ENCODE measurements at places on chromosomes 11 and 22.

DNA sequence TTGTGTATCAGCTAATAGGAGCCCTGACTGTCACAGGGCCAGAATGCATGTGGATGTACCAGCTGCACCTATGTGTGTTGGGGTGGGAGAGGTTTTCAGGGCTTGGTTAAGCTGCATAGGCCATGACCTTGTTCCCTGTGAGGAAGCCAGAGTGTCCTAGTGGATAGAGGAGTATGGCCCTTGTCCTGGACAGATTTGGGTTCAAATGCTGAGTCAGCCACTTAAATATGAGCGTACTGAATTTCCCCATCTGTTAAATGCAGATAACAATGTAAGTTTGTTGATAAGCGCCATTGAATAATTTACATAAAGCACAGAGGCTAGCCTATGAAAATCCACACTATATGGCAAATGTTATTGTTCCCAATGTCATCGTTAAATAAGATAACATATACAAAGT is 74.4 kb downstream of the PANX1 start:
- DNase-seq, result no peak

GRCh38 chr11:10982704-10983510 is 125.1 kb upstream of the ZBED5 start:
- no peak for DNase-seq

DNA sequence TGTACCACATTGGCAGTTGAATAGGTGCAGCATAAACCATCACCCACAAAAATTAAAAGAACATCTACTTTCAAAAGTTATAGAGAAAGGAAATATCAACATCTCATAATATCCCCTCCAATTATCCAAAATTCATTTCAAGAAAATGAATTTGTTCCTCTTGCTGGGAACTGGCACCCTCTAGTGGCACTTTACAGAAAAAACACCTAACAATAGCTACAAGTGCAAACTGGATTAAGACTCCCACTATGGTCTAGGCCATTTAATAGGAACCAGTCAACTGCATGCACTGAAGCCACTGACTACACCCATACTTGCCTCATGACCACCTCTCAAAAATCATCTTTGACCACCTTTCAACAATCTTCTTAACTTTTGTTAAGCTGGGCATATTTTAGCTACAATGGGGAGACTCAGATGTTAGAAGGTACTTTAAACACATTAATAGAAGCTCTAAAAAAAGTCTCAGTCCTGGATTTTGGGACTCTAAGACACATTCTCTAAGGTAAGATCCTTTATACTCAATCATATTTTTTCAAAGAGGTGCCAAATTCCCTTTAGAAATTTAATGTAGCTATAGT is 17.3 kb downstream of the TRAF6 start:
- DNase-seq, result no peak

GRCh38 chr22:38412435-38413084 is 42.4 kb downstream of the KCNJ4 start:
- no peak for DNase-seq

DNA sequence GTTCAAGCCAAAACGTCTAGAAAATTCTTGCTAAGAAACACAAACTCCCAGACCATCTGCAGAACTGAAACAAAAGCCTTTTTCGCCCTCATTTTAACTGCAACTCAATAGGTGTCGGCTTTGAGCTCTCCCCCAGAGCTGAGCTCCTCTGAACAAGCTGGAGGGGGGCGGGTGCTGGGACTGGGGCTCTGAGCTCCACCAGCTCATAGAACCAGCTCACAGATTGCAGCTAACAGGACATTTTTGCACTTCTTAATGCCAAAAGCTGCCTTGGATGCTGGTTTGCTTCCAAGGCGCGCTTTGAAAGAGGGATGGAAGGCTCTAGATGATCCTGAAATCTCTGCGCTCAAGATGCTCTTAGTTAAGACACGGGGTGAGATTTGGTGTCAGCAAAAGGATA is 6.0 kb upstream of the YWHAH start:
- no peak for DNase-seq

DNA sequence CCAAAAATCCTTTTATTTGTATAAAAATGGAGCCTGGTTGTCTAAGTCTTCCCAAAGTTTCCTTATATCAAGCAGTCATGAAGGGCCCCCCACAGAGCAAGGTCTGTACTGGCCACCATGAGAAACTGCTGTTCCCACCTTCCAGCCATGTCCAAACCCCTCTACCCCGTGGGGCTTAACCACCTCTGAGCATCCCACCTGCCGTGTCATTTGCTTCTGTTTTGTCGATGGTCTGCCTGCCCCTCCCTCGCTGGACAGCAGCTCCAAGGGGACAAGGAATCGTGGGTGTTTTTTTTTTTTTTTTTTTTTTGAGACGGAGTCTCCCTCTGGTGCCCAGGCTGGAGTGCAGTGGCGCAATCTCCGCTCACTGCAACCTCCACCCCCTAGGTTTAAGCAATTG is 11.1 kb upstream of the ANO1 start:
- no peak for DNase-seq

DNA sequence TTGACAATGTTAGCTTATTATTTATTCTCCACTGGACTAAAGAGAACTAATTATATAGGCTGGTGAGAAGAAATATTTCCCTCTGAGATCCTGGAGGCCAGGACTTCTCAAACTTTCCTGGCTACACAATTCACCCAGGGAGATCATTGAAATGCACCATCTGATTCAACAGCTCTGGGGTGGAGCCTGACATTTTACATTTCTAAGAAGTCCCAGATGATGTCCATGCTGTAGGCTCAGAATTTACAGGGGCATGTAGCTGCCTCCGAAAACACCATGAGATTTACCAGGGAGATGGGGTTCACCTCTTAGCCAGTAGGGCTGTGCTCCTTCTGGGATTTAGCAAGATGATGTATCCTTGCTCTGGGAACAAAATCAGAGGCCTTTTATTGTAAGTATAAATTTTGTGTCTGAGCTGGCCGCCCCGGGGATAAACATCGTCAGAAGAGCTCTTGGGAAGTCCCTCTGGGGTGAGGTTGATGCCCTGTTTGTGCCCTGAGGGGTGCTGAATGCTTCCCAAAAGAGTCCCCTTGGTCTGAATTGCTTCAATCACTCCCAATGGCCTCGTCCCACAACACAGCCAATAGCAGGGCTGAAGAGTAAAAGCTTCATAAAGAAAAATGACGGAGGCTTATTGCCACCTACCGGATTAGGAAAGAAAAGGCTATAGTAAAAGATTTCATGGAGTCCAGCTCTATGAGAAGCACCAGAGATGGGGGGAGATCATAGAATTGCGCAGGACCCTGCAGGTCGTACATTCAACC is 33.4 kb upstream of the API5 start:
- DNase-seq, result no peak

Data from activated CD8-positive, alpha-beta memory T cell treated with anti-CD3 and anti-CD28 coated beads for 4 hours (primary cell).